ENCODE measurements at places on chromosomes 4 and X. TPM values are rescaled to one million over a fixed set of nuclear protein-coding genes. Genes with fewer than 3 reads are reported as not detected.
A peak's percentile ranks its signal among the peaks of the same experiment; 100 is the strongest.

DNA sequence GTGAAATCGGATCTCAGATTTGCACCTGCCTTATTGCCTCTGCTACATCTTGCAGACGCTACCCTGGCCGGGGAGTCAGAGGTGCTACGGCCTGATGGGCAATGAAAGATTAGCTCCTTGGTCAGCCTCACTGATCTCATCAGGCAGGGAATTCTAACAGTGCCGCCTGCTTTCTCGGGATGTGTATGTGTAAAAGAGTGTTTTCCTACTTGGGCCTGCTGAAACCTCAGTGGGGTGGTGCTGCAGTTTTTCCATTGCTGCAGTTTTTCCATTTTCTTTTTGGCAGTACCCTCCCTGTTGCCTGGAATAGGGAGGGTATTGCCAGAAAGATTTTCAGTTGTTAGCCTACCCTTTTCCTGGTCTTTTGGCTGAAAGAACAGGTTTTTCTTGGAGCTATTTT is 117.5 kb downstream of the CDKL5 start:
- H3K4me3 ChIP-seq, result no peak overlapping the region
- no peak overlapping the region for H3K27ac ChIP-seq
- H3K27me3 ChIP-seq, result no peaks in the 10 kb centered on the region
- H3K36me3 ChIP-seq, result no peaks in the 10 kb centered on the region
- no peaks in the 10 kb centered on the region for H3K4me1 ChIP-seq

- no peak overlapping the region for H3K4me3 ChIP-seq
- no peaks in the 10 kb centered on the region for H3K27me3 ChIP-seq
- H3K36me3 ChIP-seq, result no peaks in the 10 kb centered on the region
- no peak overlapping the region for H3K27ac ChIP-seq
- H3K4me1 ChIP-seq, result no peaks in the 10 kb centered on the region
These were observed 107.9 kb downstream of the CPEB2 start for GRCh38 chr4:15110120-15110571.

ZNF141 gene
- 26.1 TPM for total RNA-seq

VEGFC gene
- total RNA-seq, result 2.4 TPM

GRCh38 chrX:20038966-20039365 is 48.1 kb upstream of the BCLAF3 start:
- DNase-seq, result no peak
- H3K27me3 ChIP-seq, result no peaks in the 10 kb centered on the region
- H3K4me1 ChIP-seq, result no peaks in the 10 kb centered on the region

KDR gene
- 70.5 TPM for total RNA-seq

GRCh38 chr4:83207497-83208101 is 77.0 kb downstream of the COQ2 start:
- no peak overlapping the region for H3K27ac ChIP-seq
- no peaks in the 10 kb centered on the region for H3K27me3 ChIP-seq
- no peaks in the 10 kb centered on the region for H3K36me3 ChIP-seq
- H3K4me1 ChIP-seq, result no peaks in the 10 kb centered on the region

RPL34 gene
- 1,152 TPM for total RNA-seq

- peak overlapping the region; percentile 57 for H3K4me3 ChIP-seq
- H3K4me1 ChIP-seq, result no peaks in the 10 kb centered on the region
- DNase-seq, result no peak
- peaks cover 2% of the 10 kb centered on the region for H3K36me3 ChIP-seq
- peak overlapping the region; percentile 87 for H3K27ac ChIP-seq
- H3K27me3 ChIP-seq, result no peaks in the 10 kb centered on the region
These were observed 492 bp upstream of the HDAC8 start for GRCh38 chrX:72573158-72573511.

NLGN4X gene
- 6.3 TPM for total RNA-seq

VCX2 gene
- total RNA-seq, result not detected

DNA sequence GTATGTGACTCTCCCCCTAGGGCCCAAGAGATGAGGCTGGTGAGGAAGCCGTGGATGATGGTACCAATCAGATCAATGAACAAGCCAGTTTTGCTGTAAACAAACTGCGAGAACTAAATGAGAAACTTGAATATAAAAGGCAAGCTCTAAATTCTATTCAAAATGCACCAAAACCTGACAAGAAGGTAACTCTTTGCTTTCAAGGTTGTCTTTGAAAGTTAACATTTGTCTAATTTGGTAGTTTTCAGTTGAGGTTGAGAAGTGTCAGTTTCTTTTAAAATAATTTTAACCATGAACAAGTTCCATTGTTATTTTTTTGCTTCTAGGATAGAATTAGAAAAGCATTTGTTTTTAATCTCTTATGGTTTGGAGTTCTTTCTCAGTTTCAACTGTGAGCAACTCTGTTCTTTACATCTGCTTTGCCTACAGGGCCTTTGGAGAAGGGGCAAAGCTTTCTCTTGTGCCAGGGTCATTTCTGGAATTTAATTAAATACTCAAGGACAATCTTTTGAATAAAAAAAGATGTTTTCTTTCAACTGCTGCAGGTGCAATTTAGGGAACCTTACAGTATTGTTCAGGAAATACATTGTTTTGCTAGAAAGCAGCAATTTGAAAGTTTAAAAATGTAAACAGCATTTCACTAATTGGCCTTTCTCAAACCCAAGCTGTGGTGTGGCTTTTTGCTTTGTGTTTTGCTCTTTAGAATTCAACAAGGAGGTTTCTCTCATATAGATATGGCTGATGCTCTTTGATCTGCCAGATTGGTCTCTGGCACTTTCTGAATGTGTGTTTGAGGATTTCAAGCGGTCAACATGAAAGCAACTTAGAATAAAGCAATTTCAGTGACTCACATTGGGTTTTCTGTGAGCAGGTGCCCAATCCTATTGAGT is 62.9 kb downstream of the LRP2BP start:
- H3K36me3 ChIP-seq, result peaks cover 20% of the 10 kb centered on the region
- no peak overlapping the region for H3K27ac ChIP-seq

PNPLA4 gene
- total RNA-seq, result 6.6 TPM

- no peak overlapping the region for H3K4me3 ChIP-seq
- H3K36me3 ChIP-seq, result no peaks in the 10 kb centered on the region
- H3K4me1 ChIP-seq, result peaks cover 33% of the 10 kb centered on the region
- H3K27ac ChIP-seq, result peak overlapping the region; percentile 41
These were observed 202.7 kb downstream of the SPRY1 start for GRCh38 chr4:123599061-123599919.

DNA sequence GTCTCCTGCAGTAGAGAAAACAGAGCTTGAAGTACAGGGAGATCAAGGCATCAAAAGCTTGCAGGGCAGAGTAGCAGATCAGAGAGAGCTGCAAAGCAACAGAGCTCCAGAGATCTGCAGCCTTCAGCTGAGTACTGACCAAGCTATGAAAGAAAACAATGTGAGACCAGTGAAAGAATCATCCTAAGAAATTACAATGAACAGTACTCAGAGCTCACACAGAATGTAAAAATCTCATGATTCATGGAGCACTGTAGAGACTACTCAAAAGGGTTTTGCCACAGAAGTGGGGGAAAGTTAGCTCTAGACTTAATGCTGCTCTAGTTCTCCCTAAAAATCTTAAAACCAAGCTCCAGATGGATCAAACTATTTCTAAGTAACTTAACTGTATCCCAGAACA is 80.0 kb upstream of the MAB21L2 start:
- H3K4me3 ChIP-seq, result no peak overlapping the region
- no peak for DNase-seq
- H3K27me3 ChIP-seq, result no peaks in the 10 kb centered on the region

DNA sequence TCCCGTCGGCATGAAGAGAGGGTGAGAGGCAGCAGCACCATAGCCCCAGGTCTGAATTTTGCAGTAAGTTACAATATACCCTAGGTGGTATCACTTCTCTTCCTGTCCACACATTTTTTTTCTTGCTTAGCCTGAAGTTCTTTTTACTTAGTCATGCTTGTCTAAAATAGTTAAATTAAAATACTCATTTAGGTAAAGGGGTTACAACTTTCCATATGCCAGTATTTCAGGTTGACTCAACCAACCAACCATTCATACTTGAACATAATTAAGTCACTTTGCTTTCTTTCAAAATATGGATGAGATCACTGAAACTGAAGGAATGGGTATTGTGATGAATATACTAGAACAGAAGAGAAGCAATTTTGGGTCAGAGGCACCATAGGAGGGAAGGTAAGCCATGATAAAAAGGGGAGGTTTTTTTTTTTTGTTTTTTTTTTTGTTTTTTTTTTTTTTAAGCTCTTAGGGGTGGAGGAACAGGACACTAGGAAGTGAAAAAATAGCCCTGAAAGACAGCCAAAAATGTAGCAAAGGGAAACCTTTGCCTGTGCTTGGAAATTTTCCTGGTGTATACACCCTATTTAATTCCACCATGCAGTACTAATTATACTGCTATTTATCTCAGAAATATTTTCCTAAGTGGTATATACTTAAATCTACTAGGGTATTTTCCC is 41.8 kb downstream of the RPS6KA3 start:
- no peaks in the 10 kb centered on the region for H3K4me1 ChIP-seq
- H3K36me3 ChIP-seq, result no peaks in the 10 kb centered on the region
- H3K27ac ChIP-seq, result no peak overlapping the region
- H3K4me3 ChIP-seq, result no peak overlapping the region
- no peak for DNase-seq

GRCh38 chr4:113674733-113675132 is 86.8 kb downstream of the CAMK2D start:
- no peak overlapping the region for H3K27ac ChIP-seq
- H3K36me3 ChIP-seq, result no peaks in the 10 kb centered on the region
- peaks cover 3% of the 10 kb centered on the region for H3K4me1 ChIP-seq
- H3K27me3 ChIP-seq, result no peaks in the 10 kb centered on the region

DNA sequence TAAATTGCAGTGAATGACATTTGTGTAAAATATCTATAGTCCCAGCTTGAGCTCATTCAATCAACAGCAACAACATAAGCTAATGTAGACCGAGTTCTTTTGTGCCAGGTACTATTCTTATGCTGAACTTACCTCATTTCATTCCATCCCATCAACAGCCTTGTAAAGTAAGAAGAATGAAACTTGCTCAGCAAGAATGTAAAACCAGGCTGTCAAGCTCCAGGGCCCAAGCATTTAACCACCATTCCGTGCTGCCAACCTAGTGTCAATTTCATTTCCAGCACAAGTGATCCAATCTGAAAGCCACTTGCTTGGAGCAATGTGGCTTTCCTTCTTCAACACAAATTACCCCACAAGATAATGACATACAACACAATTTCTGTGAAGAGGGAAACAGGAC is 36.6 kb downstream of the RASSF6 start:
- H3K27ac ChIP-seq, result no peak overlapping the region
- no peaks in the 10 kb centered on the region for H3K27me3 ChIP-seq
- no peaks in the 10 kb centered on the region for H3K4me1 ChIP-seq
- no peaks in the 10 kb centered on the region for H3K36me3 ChIP-seq
- H3K4me3 ChIP-seq, result no peak overlapping the region
- no peak for DNase-seq

DNA sequence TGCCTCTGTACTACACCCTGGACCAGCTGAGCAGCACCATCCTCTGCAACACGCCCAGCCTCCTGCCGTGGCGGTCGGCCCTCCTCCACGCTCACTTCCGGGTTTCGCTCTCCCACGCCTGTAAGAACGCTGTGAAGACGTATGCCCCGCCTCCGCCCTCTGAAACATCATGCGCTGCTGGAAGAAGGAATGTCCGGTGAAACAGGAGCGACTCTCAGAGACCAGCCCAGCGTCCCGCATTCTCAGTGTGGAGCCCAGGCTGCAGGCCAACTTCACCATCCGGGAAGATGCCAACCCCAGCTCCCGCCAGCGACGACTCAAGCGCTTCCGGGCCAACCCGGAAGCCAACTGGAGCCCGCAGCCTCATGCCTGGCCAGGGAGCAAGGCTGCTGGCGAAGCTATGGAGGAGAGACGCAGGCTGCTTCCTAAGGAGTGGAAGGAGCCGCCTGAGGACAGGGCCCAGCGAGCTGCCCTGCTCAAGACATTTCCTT is 186.1 kb upstream of the SLITRK2 start:
- no peaks in the 10 kb centered on the region for H3K36me3 ChIP-seq
- H3K27ac ChIP-seq, result no peak overlapping the region
- H3K4me3 ChIP-seq, result no peak overlapping the region
- no peaks in the 10 kb centered on the region for H3K27me3 ChIP-seq

CYSLTR1 gene
- total RNA-seq, result 2.6 TPM

KCNE5 gene
- not detected for total RNA-seq

TLR3 gene
- total RNA-seq, result 4.9 TPM

ADRA2C gene
- 10.8 TPM for total RNA-seq

All from tibial nerve (tissue), 4 donors.